Dermis microvascular lymphatic vessel endothelial cell (primary cell): ENCODE measurements at places on chromosomes 6 and 20. TPM values are rescaled to one million over a fixed set of nuclear protein-coding genes. Genes with fewer than 3 reads are reported as not detected.

MDFI gene
- total RNA-seq: 38.9 and 56.9 TPM in 2 replicates

DNA sequence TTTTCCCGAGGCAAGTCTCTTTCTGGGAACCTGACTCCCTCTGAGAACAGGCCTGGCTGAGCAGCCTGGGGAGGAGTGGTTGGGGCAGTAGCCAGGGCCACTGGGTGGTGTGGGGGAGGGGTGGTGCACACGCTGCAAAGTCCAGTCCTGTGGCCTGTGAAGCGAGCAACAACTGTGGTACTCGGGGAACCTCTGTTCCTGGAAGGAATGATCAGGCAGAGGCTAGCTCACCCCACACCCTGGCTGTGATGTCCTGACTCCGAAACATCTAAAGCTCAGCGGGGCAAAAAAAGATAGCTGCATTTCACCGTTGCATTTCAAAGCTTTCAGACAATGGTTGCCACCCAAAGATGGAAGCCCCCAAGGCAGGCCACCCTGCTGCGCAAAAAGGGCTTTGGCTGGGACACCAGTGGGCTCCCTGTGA lies 25.5 kb downstream of the PCK1 start:
- no peak for DNase-seq

GRCh38 chr20:46128310-46129151 lies 10.4 kb downstream of the CD40 start:
- DNase-seq: no peak

- no peak for DNase-seq
Observed at GRCh38 chr6:105987516-105987915, 98.6 kb upstream of the PRDM1 start.

DNA sequence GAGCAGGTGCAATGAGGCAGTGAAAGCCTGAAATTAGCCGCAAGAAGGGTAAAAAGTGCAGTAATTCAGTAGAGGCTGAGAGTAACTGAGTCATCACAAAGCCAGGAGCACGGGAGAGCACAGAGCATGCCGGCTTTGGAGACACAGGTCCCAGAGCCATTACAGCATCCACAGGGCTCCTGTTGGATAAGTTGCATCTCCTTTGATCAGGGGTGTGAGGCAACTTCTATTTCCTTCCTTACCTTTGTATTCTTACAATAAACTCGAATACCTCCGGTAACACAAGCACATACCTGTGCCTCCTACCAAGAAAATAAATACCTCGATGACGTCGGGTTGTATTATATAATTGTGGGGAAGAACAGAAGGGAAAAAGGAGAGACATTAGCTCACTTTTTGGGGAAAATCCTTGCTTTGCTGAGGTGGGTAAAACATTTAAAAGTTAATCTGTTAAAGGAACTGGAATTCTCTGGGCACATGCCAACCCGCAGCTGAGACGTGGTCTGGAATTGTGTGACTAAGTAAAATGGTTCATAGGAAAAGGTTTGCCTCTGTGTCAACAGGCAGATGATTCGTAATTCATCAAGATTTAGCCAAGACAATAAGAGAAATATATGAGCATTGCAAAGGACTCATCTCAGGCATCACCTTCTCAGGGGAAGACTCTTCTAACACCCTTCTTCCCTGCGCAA lies 360.7 kb upstream of the ZFP64 start:
- no peak for DNase-seq
